ENCODE measurements at places on chromosomes 11 and 22.

DNA sequence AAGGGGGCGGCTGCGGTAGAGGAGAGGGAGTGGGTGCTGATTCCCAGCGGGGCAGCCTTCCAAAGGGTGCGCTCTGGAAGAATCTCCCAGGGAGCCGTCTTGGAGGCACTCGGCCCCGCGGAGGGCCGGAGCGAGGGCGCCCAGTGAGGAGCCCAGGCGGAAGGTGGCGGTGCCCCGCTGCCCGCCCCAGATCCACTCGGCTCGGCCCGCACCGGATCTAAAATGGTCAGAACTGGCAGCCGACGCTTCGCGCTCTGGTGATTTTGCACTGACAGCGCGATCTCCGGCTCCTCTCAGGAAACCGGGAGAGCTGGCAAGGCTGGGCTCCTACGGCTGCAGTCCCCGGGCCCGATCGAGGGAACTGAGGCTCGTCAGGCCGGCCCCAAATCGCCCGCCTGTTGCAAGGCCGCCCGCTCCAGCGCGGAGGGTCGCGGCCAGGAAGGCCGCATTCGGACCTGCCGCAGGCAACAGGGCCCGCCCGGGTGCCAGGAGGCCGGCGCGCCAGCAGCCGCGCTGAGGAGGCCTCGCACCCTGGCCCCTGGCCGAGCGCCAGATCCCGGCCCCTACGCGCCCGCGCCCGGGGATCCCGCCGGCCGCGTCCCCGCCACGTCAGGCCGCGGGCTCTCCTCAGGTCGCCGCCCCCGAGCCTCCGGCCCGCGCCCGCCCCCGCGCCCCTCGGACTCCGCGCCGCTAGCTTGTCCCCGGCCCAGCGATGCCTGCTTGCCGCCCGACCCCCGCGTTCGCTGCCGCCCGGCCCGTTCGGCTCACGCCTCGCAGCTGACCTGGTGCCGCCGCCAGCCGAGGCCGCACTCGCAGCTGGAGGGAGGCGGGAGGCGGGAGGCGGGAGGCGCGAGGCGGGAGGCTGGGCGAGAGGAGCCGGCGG is at the start of gene KLHL22:
KLHL22 (minus strand) TSS at position 818 of the 883 bp plus-strand sequence. CDS start 6,584 bp downstream, outside the sequence.
- peak; percentile 30 for DNase-seq

DNA sequence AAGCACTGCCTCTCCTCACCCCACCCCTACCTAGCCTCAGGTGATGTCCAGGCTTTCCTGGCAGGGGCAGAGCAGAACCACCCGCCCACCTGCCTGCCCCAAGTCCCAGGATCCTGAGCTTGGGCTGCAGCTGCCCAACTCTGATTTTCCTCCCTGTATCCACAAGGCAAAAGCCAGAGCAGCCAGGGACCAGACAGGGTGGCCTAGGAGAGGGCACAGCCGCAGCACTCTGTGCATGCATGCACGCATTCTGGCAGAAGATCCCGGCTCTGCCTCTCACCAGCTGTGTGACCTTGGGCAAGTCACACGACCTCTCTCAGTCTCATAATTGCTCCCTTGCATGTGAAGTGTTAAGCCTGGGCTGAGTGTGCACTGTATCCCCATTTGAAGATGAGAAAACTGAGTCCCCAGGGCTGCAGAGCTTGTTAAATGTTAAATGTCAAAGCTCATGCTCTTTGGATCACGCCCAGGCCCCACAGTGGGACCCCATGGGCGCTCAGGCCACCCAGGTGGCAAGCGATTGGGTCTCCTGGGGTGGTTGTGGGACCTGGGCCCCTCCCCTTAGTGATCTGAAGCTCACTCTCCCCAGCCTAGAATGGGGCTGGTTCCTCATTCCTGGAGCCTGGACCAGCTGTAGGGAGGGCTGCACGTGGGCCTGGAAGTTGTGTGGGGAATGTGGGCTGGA is 2.8 kb upstream of the CARNS1 start:
- no peak for DNase-seq

DNA sequence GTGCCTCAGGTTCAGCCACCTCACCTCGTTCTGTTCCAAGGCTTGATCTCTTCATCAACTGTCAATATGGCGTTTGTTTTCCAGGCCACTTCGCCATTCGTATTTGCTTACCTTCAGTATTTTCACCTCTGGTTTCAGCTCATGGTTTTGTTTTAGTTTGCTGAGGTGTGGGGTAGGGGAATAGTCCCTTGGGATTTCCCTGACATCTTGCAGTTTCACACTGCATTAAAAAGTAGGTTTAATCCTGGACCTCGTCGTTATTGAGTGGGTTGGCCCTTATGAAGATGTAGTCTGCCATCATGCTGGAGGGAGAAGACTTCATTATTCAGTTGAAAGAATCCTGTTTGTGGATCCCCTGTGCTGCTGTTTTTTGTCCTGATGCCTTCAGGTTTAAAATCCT is 46.0 kb downstream of the C11orf91 start:
- DNase-seq = no peak

DNA sequence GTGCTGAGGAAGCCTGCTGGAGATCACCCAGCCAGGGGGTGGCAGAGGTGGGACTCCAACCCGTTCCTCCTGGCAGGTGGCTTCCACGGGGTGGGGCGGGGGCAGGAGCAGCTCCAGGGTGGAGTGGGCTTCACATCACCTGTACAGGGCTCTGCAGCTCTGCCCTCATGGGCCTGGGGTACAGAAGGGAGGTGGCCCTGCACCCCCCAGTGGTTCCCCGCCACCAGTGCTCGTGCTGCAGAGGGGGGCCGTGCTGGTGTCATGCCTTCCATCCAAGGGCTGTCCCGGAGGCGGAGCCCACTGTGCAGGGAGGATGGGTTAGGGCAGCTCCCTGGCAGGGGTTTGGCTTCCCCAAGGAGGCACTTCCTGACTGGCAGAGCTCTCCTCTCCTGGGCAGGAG is 76.4 kb upstream of the SHISAL1 start:
- no peak for DNase-seq

DNA sequence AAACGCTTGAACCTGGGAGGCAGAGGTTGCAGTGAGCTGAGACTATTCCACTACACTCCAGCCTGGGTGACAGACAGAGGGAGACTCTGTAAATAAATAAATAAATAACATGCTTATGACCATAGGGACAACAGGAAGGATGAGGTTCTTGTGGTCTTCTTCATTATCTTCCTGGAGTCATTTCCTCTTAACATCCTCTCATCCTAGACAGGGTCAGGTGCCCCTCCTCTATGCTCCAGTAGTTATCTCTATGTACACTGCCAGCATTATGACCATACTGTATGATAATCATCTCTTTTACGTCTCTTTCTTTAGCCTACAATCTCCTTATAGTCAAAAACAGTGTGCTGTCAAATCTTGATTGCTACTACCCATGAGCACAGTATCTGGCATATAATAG is 17.7 kb downstream of the RAB30 start:
- DNase-seq = no peak

DNA sequence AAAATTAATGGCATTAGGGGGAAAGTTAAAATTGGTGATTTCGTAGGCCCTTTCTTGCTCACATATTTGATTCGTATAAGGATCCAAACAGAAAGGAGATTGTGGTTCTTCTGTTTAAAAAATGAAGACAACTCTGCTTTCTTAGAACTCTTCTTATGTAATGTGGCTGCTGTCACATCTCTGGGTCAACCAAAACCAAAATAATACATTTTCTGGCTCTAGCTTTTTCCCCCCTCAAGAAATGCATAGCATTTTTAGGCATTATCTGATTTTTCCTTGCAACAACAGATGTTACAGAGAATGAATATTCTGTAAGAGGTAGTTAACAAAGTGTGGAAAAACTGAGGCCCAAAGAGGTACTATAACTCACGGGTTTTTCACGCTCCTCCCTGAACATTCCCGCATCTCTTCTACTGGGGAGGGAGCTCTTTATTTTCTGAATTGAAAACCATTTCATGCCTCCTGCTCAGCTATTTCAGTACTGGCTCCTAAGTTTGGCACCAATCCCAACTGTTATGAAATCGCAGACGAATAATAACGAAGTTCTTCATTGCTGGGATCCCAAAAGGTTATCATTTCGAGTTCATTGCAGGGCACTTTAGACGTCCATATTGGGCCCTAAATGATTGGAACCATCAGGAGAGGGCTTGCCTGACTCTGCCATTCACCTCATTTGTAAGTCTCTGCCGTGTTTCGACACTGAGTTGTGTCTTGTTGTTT is 17.1 kb downstream of the GRAP2 start:
- no peak for DNase-seq

DNA sequence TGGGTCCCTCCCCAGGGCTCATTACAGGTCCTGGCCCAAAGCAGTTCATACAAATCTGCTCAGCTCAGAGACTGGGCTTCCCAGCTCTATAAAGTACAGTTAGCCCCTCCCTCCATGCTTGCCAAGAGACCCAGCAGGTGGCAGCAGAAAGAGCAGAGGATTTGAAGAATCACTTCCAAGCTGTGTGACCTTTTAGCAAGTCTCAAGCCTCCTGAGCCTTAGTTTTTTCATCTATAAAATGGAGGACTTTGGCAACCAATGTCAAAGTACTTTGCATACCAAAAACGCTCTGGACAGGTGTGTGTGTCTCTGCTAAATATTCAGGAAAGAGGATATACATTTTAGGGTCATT is 26.6 kb downstream of the RELT start:
- DNase-seq = no peak

- no peak for DNase-seq
Measured at GRCh38 chr11:83480811-83481210, 194.6 kb upstream of the CCDC90B start.

DNA sequence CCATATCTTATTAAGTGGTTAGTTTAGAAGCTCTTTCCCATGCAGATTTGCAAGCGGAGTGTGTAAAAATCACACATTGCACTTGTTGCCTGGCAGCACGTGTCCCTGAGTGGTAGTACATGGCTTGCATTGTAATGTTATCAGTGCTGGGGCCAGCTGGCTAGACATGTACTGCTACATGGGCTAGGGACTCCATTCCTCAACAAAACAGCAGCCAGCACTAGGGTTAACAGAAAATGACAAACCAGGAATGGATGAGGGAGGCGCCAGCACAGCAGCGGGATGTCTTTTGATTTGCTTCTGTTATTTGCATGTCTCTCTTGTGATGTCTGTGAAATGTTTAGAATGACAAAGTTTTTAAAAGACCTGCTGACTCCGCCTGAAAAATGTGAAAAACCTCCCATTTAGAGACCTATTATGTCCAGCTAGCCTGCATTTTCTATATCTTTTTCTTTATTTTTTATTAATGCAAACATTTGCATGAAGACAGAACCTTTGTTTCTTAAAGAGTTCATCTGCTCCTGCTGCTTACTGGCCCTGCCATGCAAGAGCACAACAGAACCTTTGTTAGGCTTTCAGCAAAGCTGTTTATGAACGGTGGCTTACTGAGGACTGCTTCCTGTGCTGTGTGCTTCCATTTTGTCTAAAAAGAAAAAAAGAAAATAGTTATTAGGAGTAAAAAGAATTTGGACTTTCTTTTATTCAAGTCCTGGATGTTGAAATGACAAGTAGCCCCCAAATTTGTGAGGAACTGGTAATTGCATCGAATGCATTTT is 40.7 kb downstream of the CSTPP1 start:
- DNase-seq = no peak

GRCh38 chr11:94477624-94478023 is 16.0 kb downstream of the MRE11 start:
- no peak for DNase-seq

DNA sequence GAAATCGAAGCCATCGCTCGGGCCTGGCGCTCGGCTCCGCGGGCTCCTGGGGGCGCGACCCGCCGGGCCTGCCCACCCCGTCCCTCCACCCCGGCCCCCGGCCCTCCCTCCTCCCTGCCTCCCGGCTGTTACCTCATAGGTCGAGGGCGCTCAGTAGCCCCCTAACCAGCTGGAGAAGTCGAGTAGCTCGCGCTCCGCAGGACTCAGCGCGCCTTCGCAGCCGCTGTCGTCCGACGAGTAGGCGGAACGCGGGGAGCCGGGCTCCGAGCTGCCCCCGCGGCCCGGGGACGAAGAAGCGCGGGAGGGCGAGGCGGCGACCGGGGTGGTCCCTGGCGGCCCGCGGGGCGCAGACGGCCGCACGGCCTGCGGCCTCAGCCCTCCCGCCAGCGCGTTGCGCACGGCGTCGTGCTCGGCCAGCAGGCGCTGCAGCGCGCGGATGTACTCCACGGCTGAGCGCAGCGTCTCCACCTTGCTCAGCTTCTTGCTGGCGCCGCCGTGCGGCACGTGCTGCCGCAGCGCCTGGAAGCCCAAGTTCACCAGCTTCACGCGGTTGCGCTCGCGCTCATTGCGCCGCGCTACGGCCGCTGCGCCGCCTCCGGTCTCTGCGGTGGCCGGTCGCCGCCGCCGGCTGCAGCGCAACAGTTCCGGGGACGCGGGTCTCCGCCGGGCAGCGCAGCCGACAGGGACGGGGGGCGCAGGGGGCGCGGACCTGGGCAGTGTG is 627 bp downstream of the ASCL2 start:
- no peak for DNase-seq

- no peak for DNase-seq
Measured at GRCh38 chr11:118109231-118109630, 22.5 kb upstream of the SMIM35 start.

DNA sequence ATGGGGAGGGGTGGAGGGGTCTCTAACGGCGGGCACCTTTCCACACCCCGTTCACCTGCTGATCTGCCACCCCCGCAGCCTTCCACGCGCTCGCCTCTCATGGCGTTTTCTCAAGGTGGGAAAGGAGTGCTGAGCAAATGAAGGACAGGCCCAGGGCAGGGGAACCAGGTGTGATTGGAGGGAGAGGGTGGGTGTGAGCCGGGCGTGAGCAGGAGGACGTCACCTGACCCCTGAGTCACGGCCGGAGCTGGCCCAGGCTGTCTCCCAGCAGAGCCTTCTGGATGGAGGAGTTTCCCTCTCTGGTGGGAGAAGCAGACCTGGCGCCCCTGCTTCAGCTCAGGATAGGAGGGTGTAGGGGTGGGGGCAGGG is 14.0 kb upstream of the ARHGAP8 start:
- no peak for DNase-seq

DNA sequence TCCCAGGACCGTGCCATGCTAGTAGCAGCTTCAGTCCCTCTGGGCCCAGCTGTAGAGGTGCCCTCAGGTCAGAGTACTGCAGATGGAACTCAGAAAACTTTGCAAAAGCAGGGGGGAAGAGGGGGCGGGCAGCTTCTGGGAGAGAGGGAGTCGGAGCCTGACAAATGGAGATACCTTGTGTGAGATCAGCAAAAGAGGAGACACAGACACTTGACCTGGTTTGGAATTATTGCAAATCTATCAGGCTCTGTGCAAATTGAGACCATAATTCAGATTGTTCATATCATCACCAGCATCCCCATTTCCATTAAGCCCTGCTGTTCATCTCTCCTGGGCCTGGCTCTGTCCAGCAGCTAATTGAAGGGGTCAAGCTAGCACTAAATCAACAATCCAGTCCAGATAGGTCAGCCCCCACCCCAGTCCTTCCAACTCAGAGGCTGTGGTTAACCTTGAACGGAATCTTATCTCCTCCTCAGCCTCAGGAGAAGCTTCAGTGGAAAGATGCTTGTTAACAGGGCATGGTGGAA is 292.6 kb upstream of the PLET1 start:
- DNase-seq = no peak

GRCh38 chr11:3890806-3891205 is 35.3 kb downstream of the STIM1 start:
- DNase-seq = no peak

DNA sequence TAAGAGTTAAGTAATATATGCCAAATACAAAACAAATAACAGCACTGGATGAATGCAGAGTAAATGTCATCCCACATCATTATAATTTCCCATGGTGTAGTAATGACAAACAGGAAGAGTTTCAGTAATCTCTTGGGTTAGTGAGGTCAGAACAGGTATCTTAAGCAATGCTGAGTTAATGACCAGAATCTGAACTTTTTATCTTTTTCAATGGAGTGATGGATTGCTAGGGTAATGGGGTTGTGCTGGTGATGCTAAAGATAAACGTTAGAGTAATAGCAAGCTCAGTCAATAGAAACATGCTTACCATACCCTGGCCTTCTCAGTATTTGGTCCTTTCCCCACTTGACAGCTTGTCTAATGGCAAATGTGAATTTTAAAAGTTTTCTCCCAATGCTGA is 11.5 kb upstream of the BDNF start:
- no peak for DNase-seq

GRCh38 chr11:104663190-104664140 is 234.8 kb downstream of the CASP12 start:
- no peak for DNase-seq

Measured in hepatic stellate cell (primary cell).